Nucleus accumbens (tissue), 56 donors: ENCODE measurements at places on chromosomes 2 and 18.

- DNase-seq, result no peak
These were observed 282.7 kb upstream of the CDH2 start for GRCh38 chr18:28459587-28459986.

GRCh38 chr18:79368681-79369080 lies 27.0 kb upstream of the NFATC1 start:
- DNase-seq, result no peak

- no peak for DNase-seq
These were observed 60.7 kb downstream of the CDC42EP3 start for GRCh38 chr2:37610638-37611289.

DNA sequence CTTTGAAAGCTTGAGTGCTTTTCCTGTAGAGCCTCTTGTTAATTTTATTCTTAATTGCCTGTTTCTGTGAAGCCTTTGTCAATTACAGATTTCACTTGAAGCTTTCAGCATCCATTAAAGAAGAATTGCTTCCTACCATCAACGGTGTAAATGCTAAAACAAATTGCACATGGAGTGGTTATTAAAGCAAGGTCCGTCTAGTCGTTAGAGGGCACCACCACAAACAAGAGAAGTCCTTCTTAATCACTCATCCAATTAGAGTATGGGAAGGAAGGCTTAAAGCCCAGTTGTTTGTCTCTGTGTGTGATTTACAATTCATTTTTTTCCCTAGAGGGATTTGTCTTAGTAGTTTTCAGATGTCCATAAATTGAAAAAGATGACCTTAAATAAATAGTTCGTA lies 1.6 kb downstream of the KCNJ3 start:
- no peak for DNase-seq

DNA sequence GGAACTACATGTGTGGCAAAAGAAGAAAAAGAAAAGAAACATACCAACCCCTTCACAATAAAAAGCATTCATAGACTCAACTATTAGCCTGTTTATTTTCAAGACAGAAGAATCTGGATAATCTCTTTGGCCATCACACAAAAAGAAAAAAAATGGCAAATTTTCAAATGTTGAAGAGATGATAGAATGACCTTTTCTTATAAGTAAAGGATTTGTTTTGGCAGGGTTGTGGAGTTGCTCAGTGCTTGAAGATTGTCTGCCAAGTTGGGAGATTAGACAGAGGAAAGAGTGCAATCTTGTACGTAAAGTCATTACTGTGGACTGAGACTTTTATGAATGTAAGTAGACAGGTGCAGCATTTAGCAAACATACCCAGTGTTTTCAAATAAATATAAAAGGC lies 18.5 kb upstream of the FAM171B start:
- DNase-seq, result no peak

DNA sequence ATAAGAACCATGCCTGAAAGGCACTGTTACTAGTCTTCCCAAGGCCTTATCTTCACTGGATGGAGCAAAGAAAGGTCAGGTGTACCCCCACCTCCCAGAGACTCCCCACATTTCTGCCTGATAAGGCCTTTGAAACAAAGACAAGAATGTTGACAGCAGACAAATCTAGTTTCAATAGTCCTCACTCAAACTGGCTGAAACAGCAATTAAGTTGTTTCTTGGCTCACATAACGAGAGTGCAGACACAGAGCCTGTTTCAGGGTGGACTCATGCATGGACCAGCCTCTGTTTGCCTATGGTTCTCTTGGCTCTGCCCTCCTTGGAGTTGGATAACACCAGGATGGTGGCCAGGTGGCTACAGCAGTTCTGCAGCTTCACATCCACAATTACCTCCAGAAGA lies 7.5 kb upstream of the CFAP221 start:
- no peak for DNase-seq

- no peak for DNase-seq
These were observed 158.6 kb upstream of the STK17B start for GRCh38 chr2:196329959-196330358.

- no peak for DNase-seq
These were observed 325.5 kb downstream of the IRS1 start for GRCh38 chr2:226474131-226474530.

- no peak for DNase-seq
These were observed 80.2 kb downstream of the CDH20 start for GRCh38 chr18:61413396-61413795.

DNA sequence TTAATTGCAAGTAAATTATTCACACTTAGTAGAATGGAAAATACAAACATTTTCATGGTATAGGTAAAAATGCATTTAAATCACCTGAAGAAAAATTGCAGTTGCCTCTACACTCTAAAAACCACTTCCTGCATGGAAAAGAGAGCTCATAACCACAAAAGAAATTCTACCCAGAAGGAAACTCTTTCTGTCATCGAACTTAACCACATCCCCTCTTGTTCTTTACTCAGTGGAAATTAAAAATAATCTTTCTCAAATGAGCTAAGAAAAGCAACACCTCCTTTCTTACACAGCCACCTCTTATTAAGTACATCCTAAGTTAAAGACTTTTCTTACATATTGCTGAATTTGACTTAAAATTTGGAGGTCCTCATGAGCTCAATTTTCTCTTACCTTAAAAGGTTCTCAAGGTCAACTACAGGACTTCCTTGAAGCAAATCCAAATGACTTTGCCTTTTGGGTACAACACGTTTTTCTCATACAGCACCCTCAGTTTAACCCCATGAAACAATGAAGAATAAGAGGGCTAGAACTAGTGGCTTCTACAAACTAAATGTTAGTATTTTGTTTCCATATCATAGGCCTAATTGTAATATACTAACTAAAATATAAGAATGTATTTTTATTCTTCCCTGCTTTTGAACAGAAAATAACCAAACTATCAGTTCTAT lies 109.1 kb upstream of the CRIM1 start:
- no peak for DNase-seq

DNA sequence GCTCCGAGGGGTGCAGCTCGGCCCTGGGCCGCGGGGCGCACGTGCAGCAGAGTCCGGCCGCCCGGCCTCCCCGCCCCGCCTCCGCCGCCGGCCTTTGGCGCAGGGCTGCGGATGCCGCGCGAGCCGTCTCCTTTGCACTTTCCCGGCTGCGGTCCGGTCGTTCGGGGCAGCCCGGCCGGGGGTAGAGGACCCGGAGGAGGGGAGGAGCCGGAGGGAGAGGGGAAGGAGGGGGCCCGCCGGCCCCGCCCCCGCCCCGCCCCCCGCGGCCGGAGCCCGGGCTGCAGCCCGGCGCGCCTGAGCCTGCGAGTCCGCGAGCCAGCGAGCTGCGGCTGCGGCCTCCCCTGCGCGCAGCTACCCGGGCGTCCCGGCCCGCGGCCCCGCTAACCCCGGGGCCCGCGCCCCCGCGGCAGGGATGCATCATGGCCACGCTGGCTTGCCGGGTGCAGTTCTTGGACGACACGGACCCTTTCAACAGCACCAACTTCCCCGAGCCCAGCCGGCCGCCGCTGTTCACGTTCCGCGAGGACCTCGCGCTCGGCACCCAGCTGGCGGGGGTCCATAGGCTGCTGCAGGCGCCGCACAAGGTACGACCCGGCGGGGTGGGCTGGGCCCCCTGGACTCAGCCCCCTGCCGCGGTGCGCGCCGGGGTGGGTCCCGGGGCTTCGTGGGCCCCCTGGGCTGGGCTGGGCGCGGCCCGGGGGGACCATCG lies at the start of gene FHOD3:
Gene FHOD3 (plus strand): TSS at position 297 of the 709 bp plus-strand sequence. CDS start 123 bp downstream, at position 420.
- DNase-seq, result peak; percentile 14

- DNase-seq, result no peak
These were observed 847.6 kb upstream of the CELF4 start for GRCh38 chr18:38413193-38413592.

GRCh38 chr2:41955316-41956043 lies 92.3 kb upstream of the PKDCC start:
- DNase-seq, result no peak

DNA sequence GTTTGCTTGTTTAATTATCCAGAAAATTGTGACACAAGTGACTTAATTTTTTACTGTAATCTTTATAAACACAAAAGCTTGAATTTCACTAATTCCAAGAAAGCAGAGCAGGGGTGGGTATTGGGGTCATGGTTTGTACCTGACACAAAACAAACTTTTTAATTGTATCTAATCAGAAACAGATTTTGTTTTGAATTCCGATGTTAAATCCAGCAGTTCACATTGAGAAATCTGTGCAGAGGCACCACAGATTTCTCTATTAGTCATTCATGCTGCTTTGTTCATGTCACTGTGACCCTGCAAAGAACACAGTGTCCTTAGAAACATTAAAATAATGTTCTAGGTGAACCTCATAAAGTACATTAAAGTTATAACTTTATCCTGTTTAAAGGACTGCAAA lies 443.4 kb downstream of the NYAP2 start:
- DNase-seq, result no peak

DNA sequence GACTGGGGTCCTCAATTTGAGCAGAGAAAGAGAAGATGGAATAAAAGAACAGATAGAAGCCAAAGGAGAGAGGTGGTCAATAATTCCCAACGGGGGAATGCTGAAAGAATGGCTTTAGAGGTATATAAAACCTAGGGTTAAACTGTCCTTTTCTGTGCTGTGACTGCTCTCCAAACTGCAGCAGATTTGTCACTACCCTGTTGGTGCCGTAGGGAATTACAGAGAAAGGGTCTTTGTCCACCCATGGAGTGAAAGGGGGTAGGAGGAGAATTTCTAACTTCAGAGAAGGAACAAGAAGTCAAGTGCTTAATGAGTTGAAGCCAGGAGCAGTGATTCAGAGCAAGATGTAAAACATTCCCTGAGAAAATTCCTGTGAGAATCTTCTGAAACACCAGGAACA lies 486.5 kb downstream of the NUP35 start:
- no peak for DNase-seq

GRCh38 chr2:225086915-225087314 lies 44.6 kb upstream of the DOCK10 start:
- DNase-seq, result no peak

- DNase-seq, result no peak
These were observed 124.7 kb downstream of the ACKR3 start for GRCh38 chr2:236694146-236694888.

DNA sequence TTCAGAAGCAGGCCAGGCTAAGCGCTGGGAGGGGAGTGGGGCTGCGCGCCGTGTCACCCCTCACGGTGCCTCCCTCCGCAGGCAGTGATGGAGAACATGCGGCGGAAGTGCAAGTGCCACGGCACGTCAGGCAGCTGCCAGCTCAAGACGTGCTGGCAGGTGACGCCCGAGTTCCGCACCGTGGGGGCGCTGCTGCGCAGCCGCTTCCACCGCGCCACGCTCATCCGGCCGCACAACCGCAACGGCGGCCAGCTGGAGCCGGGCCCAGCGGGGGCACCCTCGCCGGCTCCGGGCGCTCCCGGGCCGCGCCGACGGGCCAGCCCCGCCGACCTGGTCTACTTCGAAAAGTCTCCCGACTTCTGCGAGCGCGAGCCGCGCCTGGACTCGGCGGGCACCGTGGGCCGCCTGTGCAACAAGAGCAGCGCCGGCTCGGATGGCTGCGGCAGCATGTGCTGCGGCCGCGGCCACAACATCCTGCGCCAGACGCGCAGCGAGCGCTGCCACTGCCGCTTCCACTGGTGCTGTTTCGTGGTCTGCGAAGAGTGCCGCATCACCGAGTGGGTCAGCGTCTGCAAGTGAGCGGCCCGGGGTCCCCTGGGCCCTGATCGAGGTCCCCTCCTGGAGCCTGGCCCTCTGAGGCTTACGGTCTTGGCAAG lies 12.2 kb downstream of the WNT10A start:
- peak; percentile 81 for DNase-seq

GRCh38 chr18:66749030-66749429 lies 145.1 kb upstream of the CDH19 start:
- no peak for DNase-seq

GRCh38 chr18:65214456-65214855 lies 536.4 kb upstream of the CDH7 start:
- DNase-seq, result no peak

DNA sequence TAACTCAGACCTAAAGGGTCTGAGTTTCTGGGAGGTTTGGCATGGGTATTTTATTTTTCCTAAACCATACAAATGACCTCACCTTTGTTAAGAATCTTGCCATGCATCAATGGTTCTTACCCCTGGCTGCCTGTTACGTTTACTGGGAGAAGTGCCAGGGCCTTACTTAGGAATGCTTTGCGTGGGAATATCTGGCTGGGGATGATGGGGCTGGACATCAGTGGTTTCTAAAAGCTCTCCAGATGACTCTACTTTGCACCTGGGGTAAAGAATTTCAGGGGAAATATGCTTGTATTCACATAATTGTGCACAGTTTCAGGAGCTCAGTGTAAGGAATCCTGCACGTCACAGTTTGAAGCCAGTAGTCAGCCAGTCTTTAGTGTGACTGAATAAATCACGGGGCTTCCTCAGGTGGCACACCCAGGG lies 18.2 kb upstream of the DAW1 start:
- DNase-seq, result no peak

GRCh38 chr18:10878703-10879102 lies 270.7 kb downstream of the PIEZO2 start:
- DNase-seq, result no peak

DNA sequence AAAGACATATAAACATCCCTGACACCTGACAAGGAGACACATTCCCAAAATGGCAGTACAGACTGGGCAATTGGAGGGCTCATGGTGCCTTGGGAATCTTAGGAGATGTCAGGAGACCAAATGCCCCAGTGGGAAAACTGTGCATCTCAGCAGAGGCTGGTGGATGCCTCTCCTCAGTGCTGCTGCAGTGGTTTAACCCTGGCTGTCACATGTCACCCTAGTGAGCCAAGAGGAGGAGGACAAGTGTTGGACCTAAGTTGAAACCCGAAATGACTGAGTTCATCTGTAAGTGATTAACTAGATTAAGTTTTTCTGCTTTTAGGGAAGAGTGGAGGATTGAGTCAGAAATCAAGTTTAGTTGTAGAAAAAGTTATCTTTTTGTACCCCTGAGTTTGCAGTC lies 5.2 kb upstream of the NAGK start:
- no peak for DNase-seq

- DNase-seq, result no peak
These were observed 121.8 kb downstream of the GPR39 start for GRCh38 chr2:132538331-132538855.

GRCh38 chr2:236264256-236264655 lies at the start of gene ASB18:
TSS of gene ASB18 (minus strand) at chr2:236264406. CDS start at chr2:236264345, 61 bp downstream.
- no peak for DNase-seq

GRCh38 chr2:113910967-113911678 lies 21.2 kb downstream of the ACTR3 start:
- DNase-seq, result no peak

- DNase-seq, result no peak
These were observed 36.7 kb downstream of the EPAS1 start for GRCh38 chr2:46333912-46334311.

GRCh38 chr2:156532989-156533388 lies 96.8 kb downstream of the GPD2 start:
- DNase-seq, result no peak

- no peak for DNase-seq
These were observed 133.1 kb upstream of the KCNJ3 start for GRCh38 chr2:154565433-154565832.

DNA sequence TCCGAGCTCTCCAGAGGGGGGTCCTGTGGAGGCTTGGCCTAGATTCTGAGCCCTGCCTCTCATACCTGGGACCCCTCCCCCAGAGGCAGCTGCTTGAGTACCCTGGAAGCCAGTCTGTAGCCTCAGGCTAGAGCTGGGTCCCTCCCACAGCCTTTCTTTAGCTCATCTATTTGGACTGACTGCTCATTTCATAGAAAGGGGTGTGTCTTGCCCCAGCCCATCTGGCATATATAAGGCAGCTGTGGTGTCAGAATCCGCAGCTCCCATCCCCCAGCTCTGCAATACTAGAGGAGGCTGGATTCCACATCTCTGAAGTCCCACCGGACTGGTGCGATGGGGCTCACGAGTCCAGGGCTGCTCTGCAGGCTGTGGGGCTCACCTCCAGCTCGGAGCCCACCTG lies 26.1 kb downstream of the MPHOSPH10 start:
- DNase-seq, result no peak
